ENCODE measurements at places on chromosomes 2 and 18.
A peak's percentile ranks its signal among the peaks of the same experiment; 100 is the strongest.

DNA sequence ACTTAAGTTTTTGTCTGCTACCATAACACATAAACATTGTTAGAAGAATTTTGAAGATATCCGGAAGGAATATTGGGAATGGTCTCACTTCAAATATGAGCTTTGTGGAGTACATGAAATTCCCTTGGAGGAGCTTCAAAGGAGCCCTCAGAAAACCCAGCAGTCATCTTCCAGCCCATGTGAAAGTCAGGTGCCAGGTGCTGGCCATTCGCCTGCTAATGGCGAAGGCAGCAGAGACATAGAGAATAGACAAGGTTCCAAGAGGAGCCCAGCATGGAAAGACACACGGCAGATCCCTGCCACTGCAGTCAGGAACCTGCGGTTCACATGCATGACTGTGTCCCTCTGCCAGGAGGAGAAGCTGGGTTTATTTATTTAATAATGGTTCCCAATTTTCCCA is 40.0 kb upstream of the EPG5 start:
- DNase-seq, result no peak

GRCh38 chr18:13139885-13140450 is 78.6 kb upstream of the LDLRAD4 start:
- no peak for DNase-seq

- no peak for DNase-seq
Observed at GRCh38 chr2:128498086-128498485, 179.4 kb upstream of the HS6ST1 start.

GRCh38 chr2:14896330-14897030 is 264.0 kb downstream of the LRATD1 start:
- DNase-seq, result no peak

DNA sequence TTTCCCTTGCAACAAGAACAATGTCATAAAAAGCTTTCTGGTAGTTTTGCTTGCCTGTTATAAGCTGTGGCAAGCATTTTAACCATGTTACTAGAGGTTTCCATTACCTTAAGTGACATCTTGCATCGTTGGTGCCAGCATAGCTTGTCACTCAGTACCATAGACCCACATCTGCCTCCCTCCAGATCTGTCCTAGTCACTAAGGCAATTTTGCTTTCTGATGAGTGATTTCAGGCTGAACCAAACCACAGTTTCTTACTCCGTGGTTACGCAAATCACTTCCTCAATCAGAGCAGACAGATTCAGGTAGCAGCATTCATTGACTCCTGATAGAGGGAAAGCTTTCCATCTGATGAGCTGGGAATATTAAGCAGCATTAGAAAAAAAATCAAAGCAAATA is 1057.5 kb upstream of the FAM98A start:
- no peak for DNase-seq

DNA sequence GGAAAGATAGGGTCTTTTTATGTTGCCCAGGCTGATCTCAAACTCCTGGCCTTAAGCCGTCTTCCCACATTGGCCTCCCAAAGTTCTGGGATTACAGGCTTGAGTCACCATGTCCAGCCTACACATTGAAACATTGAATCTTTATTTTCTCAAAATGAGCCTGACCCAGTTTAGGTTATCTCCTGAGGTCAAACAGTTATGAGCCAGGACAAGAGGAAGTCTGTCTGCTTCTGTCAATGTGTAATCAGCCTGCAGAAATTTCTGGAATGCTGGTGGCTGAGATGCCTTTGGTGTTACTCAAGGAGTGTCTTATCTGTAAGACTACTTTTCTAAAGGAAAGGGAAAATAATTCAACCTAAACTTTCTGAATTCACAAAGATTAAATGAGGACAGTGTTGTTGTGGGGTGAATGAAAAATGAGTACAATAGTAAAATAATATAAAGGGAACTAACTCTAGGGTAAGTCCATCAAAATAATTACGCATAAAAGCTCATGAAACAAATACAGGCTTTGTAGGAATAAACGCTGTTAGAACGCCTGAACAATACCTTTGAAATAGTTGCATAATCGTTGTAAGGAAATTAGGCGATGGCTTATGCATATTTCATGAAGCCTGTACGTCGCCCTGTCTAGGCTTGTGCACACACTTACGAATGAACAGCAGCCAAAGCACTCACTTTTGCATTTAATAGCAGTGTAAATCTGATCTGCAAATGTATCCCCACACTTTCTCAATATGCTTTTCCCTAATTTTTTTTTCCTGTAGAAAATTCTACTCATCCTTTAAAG is 260.8 kb downstream of the RDH14 start:
- no peak for DNase-seq

GRCh38 chr2:218430721-218431120 is 11.8 kb downstream of the VIL1 start:
- no peak for DNase-seq

DNA sequence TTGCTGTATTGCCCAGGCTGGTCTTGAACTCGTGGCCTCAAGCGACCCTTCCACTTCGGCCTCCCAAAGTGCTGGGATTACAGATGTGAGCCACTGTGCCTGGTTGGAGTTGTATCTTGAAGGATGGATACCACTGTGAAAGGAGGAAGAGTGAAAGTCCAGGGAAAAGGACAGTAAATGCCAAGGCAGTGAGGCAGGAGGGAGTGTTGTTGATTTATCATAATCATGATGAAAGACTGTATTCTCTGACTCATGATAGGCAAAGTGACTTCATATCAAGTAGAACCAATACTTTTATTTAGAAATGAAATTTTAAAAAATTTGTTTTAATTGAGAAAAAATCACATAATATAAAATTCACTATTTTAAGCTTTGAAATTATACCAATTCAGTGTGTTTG is 162.3 kb downstream of the ARHGAP28 start:
- no peak for DNase-seq

DNA sequence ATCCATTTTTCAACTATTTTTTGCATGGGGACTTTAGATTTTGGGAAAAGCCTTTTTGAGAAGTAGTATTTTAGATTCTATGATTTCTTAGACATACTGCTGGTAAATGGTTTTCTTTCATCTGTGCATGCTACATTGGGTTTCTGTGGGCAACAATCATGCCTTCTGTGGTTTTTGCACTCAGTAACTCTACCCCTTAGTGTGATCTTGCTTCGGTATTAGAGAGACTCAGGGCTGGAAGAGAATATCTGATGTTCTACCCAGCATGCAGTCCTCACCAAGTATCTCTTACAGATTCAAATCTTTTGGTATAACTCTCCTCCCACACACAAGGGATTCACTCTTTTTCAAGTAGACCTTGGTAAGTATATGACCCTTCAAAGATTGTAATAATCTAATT is 183.0 kb downstream of the PMAIP1 start:
- no peak for DNase-seq

- DNase-seq, result peak; percentile 83
Observed at GRCh38 chr2:230434677-230435324, 18.8 kb downstream of the SP100 start.

GRCh38 chr18:76621782-76622495 is 126.9 kb upstream of the ZNF516 start:
- DNase-seq, result peak; percentile 71

DNA sequence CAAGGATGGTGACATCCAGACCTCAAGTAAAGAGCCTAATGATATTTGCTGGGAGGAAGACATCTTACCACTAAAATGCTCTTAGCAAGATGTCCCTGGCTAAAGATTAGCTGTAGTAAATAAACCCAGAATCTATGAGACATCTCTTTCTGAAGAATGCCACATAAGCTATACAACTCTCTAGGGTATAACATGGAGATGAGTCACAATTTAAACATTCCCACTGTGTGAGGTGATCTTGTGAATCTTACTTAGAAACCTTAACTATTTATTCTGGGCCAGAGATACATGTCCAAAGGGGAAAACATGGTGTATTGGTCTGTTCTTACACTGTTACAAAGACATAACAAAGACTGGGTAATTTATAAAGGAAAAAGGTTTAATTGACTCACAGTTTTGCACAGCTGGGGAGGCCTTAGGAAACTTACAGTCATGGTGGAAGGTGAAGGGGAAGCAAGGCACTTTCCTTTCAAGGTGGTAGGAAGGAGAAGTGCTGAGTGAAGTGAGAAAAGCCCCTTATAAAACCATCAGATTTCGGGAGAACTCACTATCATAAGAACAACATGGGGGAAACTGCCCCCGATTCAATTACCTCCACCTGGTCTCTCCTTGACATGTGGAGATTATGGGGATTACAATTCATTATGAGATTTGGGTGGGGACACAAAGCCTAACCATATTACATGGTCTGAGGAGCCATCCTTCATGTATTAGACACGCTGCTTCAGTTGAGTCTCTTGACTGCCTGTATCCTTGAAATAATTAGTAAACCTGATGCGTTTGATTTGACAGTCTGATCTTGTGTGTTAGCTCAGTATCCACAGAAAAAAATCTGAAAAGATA is 17.1 kb downstream of the KRCC1 start:
- DNase-seq, result peak; percentile 30

DNA sequence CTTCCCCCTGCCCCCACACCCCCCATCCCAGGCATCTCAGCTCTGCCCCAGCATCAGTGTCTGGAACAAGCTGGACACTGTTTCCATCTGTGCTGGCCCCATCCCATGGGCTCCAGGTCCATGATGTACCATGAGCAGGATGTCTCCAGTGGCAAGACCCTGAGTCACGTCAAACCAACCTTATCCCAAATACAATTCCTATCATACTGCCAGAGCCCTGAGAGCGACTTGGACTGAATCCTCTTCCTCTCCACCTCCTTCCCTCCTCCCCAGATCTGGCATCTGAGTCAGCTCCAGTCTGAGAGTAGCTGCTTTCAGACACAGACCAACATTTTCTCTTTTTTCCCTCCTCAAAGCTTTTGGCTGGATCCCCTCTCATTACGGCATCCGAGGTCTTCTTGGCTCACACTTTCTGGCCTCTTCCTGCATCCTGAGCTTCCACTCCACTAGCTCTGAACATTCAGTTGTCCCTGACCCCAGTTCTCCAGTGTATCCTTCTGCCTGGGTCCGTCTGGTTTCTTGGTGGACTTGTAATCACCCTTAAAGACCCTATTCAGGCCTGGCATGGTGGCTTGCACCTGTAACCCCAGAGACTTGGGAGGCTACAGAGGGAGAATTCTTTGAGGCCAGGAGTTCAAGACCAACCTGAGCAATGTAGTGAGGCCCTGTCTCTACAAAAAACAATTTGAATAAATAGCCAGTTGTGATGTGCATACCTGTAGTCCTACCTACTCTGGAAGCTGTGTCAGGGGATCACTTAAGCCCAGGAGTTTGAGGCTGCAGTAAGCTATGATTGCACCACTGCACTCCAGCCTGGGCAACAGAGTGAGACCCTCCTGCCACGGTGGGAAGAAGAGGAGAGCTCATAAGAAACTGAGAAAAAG is 68.3 kb downstream of the ACKR3 start:
- no peak for DNase-seq

DNA sequence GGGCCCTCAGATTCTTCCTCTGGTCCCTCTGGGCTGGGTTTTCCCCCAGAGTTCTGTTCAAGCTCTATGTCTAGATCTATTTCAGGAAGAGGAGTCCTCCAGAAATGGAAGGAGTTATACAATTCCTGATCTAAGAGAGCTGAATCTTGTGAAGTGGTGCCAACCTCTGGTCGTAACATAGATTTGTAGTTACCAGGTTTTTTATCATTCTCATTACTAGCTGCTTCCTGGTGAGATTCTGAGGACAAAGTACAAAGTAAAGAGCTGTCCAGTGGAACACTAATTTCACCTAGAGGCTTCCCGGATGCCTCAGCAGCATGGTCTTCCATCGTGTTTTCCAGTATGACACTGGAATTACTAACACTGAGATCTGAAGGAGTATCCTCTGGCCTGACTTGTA is 44.1 kb downstream of the PPP4R1 start:
- peak; percentile 5 for DNase-seq

DNA sequence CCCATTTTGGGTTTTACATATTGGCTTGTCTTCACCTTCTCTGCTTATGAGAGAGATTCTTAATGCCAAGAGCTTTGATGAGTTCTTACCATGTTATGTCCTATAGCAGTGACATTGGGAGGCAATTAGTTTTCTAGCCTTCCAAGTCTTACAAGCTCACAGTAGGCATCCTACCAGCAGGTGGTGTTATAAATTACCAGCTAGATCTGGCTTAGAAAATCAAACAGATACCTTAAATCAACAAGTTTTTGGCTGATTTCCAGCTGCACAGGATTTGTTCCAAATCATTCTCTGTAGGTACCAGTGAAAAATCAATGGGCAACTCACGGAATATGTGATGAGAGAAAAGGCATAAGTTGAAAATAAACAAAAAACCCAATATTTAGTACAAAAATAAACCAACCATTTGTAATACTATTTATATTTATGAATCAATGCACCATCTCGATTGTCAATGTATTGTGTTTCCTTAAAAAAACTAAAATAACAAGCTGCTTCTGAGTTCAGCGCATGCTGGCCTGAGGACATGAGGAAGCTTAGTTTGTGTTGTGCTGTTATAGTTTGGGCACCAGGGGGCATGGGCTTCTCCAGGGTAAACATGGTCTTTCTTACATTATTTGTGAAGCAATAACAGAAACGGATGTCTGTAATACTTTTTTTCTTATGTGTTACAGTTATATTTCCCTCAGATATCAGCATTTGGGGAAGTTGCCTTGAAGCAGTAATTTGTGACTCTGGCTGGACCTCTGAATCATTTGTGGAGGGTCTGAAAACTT is 34.1 kb upstream of the NXPH2 start:
- peak; percentile 74 for DNase-seq

GRCh38 chr18:23133860-23134779 is 1.2 kb upstream of the CABLES1 start:
- no peak for DNase-seq

DNA sequence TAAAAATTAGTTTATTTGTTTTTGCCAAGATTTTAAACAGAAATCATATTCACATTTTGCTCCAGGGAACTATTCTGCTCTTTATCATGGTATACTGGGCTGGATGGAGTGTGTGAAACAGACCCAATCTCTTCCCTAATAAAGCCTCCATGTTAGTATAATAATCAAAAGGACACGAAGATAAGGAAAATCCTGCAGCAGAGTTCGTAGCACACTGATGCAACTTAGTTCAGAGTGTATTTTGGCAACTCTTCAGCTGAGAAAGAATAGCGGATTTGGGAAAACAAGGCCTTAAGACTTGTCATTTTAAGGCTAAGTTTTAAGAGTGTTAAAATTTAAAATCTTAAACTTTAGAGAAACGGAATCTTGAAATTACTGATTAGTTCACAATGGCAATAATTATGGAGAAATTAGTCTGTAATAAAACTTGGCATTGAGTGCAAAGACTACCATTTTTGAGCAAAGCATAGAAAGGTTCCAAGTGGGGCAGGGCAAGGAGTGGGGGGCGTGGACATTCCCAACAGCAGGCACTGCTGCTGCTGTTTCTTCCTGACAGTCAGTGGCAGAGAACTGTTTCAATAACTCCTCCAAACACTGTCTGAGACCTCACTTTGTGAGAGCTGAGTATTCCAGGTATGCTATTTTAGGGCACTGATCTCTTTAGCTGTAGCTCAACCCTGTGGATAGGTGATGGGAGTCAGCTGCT is 225.0 kb downstream of the HRH4 start:
- DNase-seq, result no peak

DNA sequence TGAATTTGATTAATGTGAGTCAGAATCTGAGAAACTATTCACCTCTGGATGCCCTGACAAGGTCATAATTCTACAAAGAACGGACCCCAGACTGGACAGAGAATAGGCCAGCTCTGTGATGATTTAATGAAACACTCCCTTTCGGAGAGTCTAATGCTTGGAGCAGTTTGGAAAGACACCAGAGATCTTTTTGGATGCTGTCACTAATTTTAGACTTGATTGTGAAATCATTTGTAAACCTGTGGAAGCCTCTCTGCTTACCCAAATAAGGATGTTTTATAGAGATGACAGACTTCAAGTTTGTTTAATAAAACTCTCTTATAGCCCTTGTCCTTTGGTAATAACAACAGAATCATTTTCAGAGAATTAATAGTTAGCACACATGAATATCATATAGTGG is 83.5 kb downstream of the MYL12B start:
- no peak for DNase-seq
